ENCODE measurements at places on chromosomes 4 and X.

- DNase-seq: no peak
Measured at GRCh38 chr4:76594173-76594572, 159.1 kb downstream of the SHROOM3 start.

DNA sequence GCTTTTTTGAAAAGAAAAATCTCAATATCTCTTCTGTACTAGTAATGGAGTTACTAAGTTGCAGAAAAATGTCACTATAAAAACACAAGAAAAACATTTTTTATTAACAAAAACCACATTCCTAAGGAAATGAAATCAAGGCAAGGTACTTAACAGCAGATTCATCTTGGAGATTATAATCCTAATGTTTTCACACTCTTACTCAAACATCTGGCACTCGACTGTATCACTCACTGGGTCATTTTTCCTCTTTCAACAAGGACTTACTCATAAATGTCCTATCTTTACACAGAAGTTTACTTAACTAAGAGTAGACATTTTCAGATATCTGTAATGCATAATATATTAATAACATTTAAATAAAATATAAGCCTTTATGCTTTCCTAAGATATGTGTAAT lies 216.6 kb downstream of the NR3C2 start:
- no peak for DNase-seq

GRCh38 chr4:130336585-130337217 lies 1240.7 kb downstream of the C4orf33 start:
- DNase-seq: no peak

DNA sequence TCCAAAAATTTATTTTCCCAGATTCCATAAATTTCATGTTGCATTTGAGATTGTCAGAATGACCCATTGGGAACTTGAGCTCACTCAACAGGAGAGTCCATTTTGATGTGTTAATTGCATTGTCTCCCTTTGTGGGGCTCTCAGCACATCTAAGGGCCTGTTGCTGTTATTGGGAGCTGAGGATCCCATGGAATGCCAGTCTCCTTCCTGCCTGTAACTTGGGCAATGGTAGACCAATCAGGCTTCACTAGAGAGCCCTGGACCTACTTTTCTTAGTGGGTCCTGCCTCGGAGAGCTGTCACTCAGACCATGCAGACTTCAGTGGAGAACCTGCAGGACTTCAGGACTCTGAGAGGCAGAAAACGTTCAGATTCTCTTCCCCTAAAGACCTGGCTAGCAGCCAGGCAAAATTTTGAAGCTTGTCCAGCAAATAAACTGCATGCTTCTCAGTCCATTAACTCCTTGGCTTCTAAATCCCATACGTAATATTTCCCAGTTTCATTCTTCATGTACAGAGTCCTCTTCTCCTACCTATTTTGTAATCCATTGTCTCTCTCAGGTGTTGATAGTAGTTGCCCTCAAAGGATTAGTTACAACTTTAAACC lies 25.1 kb downstream of the OCRL start:
- peak; percentile 88 for DNase-seq

DNA sequence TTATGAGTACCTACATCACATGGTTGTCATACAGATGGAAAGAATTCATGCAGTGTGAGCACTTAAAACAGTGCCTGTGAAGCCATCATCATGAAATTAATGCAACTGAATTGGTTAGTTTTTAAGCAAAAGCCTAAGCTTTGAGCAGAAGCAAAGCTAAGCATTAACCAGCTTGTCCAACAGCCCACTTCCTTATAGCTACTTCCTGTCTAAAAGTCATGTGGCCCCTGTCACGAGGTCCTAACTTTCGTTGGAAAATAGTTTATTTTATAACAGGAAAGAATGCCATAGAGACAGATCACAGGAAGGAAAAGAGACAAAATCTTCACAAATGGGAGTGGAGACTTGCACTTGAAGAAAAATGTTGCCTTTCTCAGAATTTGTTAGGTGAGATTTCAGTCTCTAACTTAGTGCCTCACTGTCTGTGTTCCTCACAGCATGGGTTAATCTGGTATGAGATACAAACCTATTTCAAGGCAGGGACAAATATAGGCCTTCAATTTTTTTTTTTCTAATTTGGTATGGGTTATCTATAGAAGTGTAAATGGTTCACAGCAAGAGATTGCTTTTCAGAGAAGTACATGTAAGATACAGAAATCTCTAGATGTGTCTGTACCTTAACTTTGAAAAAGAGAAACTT lies 27.7 kb upstream of the VCX start:
- no peak for DNase-seq

DNA sequence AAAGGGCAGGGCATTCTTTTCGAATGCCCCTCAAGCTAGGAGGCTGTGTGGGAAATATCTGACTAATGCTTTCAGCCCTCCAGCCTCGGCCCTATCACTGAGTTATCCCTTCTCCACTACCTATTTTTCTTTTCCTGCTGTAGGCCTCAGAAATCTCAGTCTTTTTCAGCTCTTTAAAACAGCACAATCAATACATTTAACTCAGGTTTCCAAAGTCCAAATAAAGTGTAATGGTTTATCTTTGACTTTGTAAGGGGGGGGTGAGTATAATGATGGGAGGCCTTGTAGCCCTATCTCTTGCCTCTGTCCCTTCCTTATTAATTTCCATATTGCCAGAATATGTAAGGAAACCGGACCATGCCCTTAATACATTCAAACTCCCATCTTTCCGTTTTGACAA lies 1.6 kb upstream of the WNK3 start:
- DNase-seq: no peak

DNA sequence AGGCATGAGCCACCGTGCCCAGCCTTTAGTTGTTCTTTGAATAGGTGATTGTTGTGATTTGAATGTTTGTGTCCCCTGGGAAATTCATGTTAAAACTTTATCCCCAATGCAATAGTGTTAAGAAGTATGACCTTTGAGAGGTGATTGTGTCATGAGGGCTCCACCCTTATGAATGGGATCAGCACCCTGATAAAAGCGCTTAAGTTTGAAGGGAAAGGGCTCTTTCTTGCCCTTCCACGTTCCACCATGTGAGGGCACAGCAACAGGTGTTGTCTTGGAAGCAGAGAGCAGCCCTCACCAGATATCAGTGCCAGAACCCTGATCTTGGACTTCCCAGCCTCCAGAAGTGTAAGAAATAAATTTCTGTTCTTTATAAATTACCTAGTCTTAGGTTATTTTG lies 33.7 kb upstream of the RP2 start:
- DNase-seq: no peak

DNA sequence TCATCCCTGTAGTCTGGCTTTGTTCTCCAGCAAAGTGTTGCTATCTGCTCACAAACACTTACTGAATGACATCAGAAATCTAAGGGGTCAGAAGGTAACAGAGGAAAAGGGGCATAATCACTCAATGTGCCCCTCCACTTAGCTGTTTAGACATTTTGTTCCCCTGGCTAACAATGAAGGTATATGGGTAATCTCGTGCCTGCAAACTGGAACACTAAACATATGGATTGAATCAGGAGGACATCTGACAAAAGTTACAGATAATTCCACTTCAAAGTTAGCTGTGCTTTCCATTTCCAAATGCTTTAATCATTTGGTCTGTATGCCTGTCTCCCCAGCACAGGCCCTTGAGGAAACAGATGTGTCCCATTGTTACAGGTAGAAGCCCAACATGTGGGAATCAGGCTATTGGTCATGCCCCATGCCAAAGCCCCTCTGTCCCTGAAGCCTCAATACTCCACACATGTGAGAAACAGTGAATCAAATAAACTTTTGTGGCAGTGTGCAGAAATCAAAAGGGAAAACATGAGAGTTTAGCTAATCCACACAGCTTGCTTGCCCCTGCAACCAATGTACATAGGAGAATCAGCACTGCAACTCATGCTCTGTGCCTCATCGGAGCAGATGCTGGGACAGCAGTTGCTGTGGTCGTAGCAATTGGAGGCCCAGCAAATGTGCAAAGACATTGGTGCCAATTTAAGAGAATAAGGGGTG lies 111.7 kb downstream of the RNF150 start:
- peak; percentile 73 for DNase-seq

GRCh38 chr4:956531-957230 lies 16.7 kb downstream of the DGKQ start:
- DNase-seq: no peak

GRCh38 chr4:154707877-154708276 lies 35.9 kb upstream of the LRAT start:
- DNase-seq: no peak

- peak; percentile 12 for DNase-seq
Measured at GRCh38 chr4:18844726-18845125, 823.2 kb upstream of the LCORL start.

- no peak for DNase-seq
Measured at GRCh38 chr4:125677665-125678307, 363.0 kb downstream of the FAT4 start.

Data from muscle of leg (tissue), 16 donors.